ENCODE measurements at places on chromosomes 13 and 19.
A peak's percentile ranks its signal among the peaks of the same experiment; 100 is the strongest.

DNA sequence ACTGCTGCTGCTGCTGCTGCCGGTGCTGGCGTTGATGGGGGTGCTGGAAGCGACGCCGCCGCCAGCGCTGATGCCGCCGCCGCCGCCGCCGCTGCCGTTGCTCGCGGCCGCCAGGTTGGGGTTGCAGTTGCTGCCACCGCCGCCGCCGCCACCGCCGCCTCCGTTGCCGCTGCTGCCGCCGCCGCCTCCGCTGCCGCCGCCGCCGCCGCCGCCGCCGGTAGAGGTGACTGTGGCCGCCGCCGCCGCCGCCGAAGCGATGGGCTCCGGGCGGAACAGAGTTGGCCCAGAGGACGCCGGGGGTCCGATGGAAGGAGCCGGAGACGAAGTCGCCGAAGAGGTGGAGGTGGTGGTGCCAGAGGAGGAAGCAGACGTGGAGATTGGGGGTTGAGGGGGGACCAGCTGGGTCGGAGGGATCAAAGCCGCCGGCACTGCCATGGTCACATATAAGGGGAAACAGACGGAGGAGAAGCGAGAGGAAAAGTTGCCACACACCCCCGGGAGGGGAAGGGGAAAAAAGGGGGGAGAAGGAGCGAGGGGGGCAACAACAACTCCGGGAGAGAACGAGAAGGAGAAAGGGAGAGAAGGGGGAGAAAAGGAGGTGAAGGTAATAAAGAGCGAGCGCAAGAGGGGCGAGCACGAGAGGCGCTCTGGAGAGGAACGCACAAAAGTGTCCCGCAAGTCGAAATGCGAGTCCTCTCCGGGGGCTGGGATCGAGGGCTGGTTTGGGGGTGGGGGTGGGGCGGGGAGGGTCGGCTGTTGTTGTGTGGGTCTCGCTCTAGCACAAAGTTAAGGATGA, 471 bp downstream of the DACH1 start:
- no peaks in the 10 kb centered on the region for H3K4me1 ChIP-seq
- DNase-seq, result no peak
- H3K27me3 ChIP-seq, result no peaks in the 10 kb centered on the region
- H3K36me3 ChIP-seq, result no peaks in the 10 kb centered on the region
- no peak overlapping the region for H3K4me3 ChIP-seq

GRCh38 chr19:30647891-30648720, 275.9 kb downstream of the ZNF536 start:
- peaks cover 6% of the 10 kb centered on the region for H3K27me3 ChIP-seq
- H3K27ac ChIP-seq, result no peak overlapping the region
- no peaks in the 10 kb centered on the region for H3K4me1 ChIP-seq
- DNase-seq, result no peak
- no peaks in the 10 kb centered on the region for H3K36me3 ChIP-seq

- no peak for DNase-seq
- H3K36me3 ChIP-seq, result peaks cover 22% of the 10 kb centered on the region
These were observed 1.4 kb downstream of the HNRNPUL1 start for GRCh38 chr19:41265395-41266153.

GRCh38 chr19:54281007-54281728, at the start of gene LILRB2:
TSS of gene LILRB2 (minus strand) at chr19:54281110. CDS start at chr19:54280496, 614 bp downstream.
- no peak within 1 kb of the TSS for H3K27ac ChIP-seq
- peaks cover 31% of the 10 kb centered on the region for H3K27me3 ChIP-seq

GRCh38 chr19:42480335-42481095, 37.8 kb upstream of the CXCL17 start:
- DNase-seq, result no peak
- H3K4me3 ChIP-seq, result no peak overlapping the region

DNA sequence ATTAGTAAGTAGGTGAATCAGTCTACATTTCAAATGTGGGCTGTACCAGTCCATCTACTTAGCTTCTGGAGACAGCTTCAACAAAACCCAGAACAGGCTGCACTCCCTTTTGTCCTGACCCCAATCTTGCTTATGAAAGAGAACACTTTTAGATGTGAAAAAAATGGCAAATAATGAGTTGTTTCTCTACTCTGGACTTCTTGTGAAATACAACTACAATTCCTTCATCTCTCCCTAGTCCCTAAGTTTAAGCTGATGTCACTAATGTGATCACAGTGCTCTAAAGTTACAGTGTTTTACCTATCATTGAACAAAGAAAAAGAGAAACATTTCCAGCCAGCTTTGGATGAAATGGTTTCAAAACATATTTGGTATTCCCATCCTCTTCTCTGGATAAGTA, 183.9 kb downstream of the LHFPL6 start:
- H3K4me3 ChIP-seq, result no peak overlapping the region
- H3K4me1 ChIP-seq, result no peaks in the 10 kb centered on the region
- H3K36me3 ChIP-seq, result no peaks in the 10 kb centered on the region
- no peak overlapping the region for H3K27ac ChIP-seq

DNA sequence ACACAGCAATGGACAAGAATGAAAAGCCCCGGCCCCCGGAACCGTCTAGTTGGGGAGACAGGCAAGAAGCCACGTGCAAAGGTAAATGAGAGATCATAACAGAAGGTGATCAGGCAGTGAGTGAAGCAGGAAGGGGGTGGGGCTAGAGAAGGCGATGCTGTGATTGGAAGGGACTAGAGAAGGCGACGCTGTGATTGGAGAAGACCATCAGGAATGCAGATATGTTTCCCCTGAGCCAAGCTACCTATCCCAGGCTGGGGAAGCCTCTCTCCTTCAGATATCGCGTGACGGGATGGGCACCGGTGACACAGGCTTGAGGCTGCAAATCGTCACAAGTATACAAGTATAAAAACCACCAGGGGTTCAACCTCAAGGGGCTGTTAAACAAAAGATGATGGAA, 21.8 kb downstream of the DCAF15 start:
- H3K4me3 ChIP-seq, result no peak overlapping the region
- H3K27me3 ChIP-seq, result no peaks in the 10 kb centered on the region
- no peaks in the 10 kb centered on the region for H3K36me3 ChIP-seq
- DNase-seq, result peak; percentile 65
- peaks cover 10% of the 10 kb centered on the region for H3K4me1 ChIP-seq

DNA sequence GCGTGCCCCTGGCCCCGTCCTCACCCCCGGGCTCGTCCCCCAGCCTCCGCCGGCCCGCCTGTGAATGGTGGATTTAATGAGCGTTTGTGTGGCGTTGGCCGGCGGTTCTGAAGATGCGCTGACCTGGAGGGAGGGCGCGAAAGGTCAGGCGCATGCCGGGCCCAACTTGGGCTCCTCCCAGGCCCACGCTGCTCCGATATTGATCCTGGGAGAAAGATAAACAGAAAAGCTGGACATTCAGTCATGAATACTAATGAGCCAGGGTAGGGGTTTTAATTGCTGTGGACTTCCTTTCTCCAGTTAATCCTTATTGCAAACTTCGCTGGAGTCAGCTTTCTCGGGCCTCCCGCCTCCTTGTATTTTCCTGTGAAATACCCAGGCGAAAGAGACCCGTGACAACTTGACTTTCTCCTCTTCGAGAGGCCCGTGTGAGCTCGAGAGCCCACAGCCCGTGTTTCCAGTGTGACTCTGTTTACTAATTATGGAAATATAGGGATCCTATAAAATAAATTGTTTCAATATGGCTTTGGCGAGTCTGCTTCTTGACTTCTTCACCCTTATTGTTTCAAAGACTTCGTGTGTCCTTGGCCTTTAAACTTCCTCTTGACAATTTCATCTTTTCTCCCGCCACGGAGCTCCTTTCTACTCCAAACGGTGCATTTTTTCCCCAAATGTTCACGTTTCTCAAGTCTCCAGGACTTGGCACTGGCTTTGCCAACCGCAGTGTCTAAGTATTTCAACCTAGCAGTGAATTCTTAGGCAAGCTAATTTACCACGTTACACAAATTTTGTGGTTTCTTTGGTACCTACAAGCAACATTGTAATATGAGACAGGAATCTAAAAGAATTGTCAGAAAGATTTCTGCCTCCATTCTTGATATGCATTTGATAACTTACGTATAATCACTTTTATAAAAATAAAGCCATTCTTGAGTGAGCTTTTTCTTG, 10.5 kb downstream of the ZIC2 start:
- H3K4me3 ChIP-seq, result no peak overlapping the region
- no peaks in the 10 kb centered on the region for H3K4me1 ChIP-seq
- H3K36me3 ChIP-seq, result no peaks in the 10 kb centered on the region
- H3K27ac ChIP-seq, result no peak overlapping the region

GRCh38 chr13:68128297-68128915, 898.3 kb upstream of the PCDH9 start:
- DNase-seq, result no peak
- H3K4me3 ChIP-seq, result no peak overlapping the region
- no peaks in the 10 kb centered on the region for H3K4me1 ChIP-seq
- no peaks in the 10 kb centered on the region for H3K27me3 ChIP-seq

GRCh38 chr13:105599477-105600037, 935.9 kb downstream of the EFNB2 start:
- DNase-seq, result no peak
- H3K4me3 ChIP-seq, result no peak overlapping the region
- no peak overlapping the region for H3K27ac ChIP-seq
- no peaks in the 10 kb centered on the region for H3K36me3 ChIP-seq
- no peaks in the 10 kb centered on the region for H3K27me3 ChIP-seq

DNA sequence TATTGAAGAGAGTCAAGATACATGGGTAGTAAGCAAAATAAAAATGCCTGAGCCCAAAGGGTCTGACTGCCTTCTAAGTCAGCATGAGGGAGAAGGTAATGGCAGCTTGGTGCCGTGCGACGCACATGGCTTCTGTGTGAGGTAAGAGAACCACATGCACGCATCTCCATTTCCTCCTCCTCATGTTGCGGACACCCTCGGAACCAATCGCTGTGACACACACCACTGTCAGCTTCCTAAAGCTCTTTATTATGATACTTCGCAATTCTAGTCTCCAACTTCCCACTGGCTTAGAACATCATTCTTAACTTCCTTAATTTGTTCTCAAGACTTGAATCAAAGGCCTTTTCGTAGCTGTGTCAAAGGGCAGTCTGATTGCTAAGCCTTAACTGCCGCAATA, 170.1 kb downstream of the OXGR1 start:
- H3K4me3 ChIP-seq, result no peak overlapping the region
- no peak overlapping the region for H3K27ac ChIP-seq
- peaks cover 6% of the 10 kb centered on the region for H3K27me3 ChIP-seq
- no peaks in the 10 kb centered on the region for H3K36me3 ChIP-seq
- DNase-seq, result no peak
- H3K4me1 ChIP-seq, result no peaks in the 10 kb centered on the region

- DNase-seq, result no peak
- peaks cover 35% of the 10 kb centered on the region for H3K27me3 ChIP-seq
- H3K4me1 ChIP-seq, result no peaks in the 10 kb centered on the region
- no peaks in the 10 kb centered on the region for H3K36me3 ChIP-seq
- H3K27ac ChIP-seq, result no peak overlapping the region
These were observed 7.3 kb downstream of the CD209 start for GRCh38 chr19:7739801-7740681.

DNA sequence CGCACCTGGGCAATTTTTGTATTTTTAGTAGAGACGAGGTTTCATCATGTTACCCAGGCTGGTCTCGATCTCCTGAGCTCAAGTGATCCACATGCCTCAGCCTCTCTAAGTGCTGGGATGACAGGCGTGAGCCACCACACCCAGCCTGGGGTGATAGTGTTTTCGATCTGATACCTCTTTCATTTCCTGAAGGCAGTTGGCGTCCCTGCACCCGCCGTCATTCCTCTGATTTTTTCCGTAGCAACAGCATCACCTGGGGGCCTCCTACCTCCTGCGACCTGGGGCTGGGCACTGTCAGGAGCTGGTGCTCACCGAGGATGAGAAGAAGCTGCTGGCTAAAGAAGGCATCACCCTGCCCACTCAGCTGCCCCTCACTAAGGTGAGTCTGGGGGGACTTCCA, 10.8 kb downstream of the CREB3L3 start:
- no peak for DNase-seq
- no peaks in the 10 kb centered on the region for H3K4me1 ChIP-seq
- no peak overlapping the region for H3K27ac ChIP-seq
- H3K27me3 ChIP-seq, result no peaks in the 10 kb centered on the region

GRCh38 chr19:1243768-1244692, 2.5 kb downstream of the ATP5F1D start:
- no peaks in the 10 kb centered on the region for H3K27me3 ChIP-seq
- peaks cover 58% of the 10 kb centered on the region for H3K4me1 ChIP-seq
- peak overlapping the region; percentile 89 for H3K4me3 ChIP-seq
- peak overlapping the region; percentile 100 for H3K27ac ChIP-seq
- no peak for DNase-seq

DNA sequence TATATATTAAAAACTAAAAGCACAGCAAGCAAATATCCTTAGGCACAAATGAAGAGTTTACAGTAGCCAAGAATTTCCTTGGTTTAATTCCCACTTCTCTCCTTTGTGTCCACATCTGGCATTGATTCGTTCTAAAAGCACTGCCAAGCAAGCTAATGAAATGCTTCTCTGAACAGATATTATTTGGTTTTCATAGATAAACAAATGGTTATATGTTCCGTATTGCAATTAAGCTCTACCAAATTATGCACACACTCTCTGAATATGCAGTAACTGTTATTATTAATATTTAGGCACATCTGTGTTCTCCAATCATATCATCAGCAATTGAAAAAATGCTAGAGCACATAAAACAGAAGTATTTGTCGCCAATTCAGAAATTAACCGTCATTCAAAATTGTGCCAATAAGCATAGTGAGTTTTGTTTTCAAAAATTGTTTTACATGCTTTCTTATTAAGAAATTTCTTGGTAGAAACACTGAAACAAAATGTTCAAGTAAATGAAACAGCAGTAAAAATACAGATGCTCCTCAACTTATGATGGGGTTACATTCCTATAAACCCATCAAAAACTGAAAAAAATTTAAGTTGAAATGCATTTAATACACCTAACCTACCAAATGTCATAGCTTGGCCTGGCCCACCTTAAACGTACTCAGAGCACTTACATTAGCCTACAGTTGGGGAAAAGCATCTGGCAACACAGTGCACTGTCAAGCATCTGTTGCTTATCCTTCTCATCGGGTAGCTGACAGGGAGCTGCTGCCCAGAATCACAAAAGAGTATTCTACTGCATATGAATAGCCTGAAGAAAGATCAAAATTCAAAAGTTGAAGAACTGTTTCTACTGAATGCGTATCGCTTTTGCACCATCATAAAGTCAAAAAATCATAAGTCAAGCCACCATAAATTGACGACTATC, 2134.7 kb downstream of the PCDH9 start:
- H3K4me3 ChIP-seq, result no peak overlapping the region
- no peaks in the 10 kb centered on the region for H3K27me3 ChIP-seq
- H3K27ac ChIP-seq, result no peak overlapping the region
- H3K4me1 ChIP-seq, result no peaks in the 10 kb centered on the region
- DNase-seq, result no peak
- no peaks in the 10 kb centered on the region for H3K36me3 ChIP-seq

DNA sequence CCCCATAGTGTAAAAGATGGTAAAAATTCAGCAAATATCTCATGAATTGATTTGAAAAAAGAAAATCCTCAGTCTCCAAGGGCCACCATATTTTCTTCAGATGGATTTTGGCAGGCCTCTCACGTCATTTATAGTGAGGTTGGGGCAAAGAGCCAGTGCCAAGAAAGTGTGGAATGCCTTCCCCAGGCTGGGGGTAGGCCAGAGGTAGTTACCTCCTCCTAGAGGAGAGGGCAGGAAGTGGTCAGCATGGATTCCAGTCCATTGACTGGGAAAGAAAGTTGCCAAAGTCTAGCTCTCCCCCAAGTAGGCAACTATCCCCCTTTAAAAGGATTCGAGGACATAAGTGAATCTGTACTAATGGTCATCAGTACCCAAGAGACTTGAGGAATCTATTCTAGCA, 68.4 kb upstream of the KCTD4 start:
- no peaks in the 10 kb centered on the region for H3K27me3 ChIP-seq
- no peak overlapping the region for H3K4me3 ChIP-seq
- no peaks in the 10 kb centered on the region for H3K36me3 ChIP-seq
- H3K4me1 ChIP-seq, result peaks cover 12% of the 10 kb centered on the region
- DNase-seq, result no peak
- H3K27ac ChIP-seq, result no peak overlapping the region

- peak overlapping the region; percentile 47 for H3K4me3 ChIP-seq
- peak; percentile 22 for DNase-seq
- H3K27ac ChIP-seq, result no peak overlapping the region
- H3K27me3 ChIP-seq, result no peaks in the 10 kb centered on the region
These were observed 6.9 kb downstream of the NPHS1 start for GRCh38 chr19:35845215-35846037.
